Aortic smooth muscle cell (primary cell): ENCODE measurements at places on chromosomes 1 and 21. TPM values are rescaled to one million over a fixed set of nuclear protein-coding genes. Genes with fewer than 3 reads are reported as not detected.

Gene KLF17
- 0.06 and 0.26 TPM in 2 replicates for total RNA-seq

Gene SLX9
- 13.1 and 17.6 TPM in 2 replicates for total RNA-seq

Gene CLCA1
- total RNA-seq: not detected in 2 replicates

Gene ASCL5
- total RNA-seq: not detected in 2 replicates

Gene LGR6
- total RNA-seq: not detected in 2 replicates

Gene GPN2
- 10.8 and 13.2 TPM in 2 replicates for total RNA-seq

Gene F13B
- not detected in 2 replicates for total RNA-seq

Gene TTC24
- not detected in 2 replicates for total RNA-seq

Gene LINGO4
- not detected in 2 replicates for total RNA-seq

Gene CD1B
- not detected in 2 replicates for total RNA-seq

Gene DCDC2B
- total RNA-seq: not detected in 2 replicates

Gene GIPC2
- total RNA-seq: 0.62 and 0.92 TPM in 2 replicates

Gene ZMYND12
- 0.56 and 0.92 TPM in 2 replicates for total RNA-seq

Gene C1orf116
- under 0.01 TPM in 1 of 2 replicates, not detected in the other for total RNA-seq

Gene ZNF593OS
- 0.19 TPM in 1 of 2 replicates, not detected in the other for total RNA-seq

Gene CD244
- total RNA-seq: not detected in 2 replicates

Gene INTS11
- total RNA-seq: 57.1 and 58.8 TPM in 2 replicates

Gene CHODL
- total RNA-seq: 0.25 and 0.26 TPM in 2 replicates

Gene ZNF697
- total RNA-seq: 5.6 and 9.5 TPM in 2 replicates

Gene PDE4B
- total RNA-seq: 37.2 and 127 TPM in 2 replicates

Gene SLC45A1
- 2.2 and 3.0 TPM in 2 replicates for total RNA-seq

Gene ANGPTL3
- not detected in 2 replicates for total RNA-seq

Gene WASF2
- 20.3 and 33.6 TPM in 2 replicates for total RNA-seq

Gene VHLL
- 0.26 TPM in 1 of 2 replicates, not detected in the other for total RNA-seq

Gene OR2L3
- not detected in 2 replicates for total RNA-seq

Gene BRINP3
- total RNA-seq: not detected in 2 replicates

Gene KDF1
- total RNA-seq: not detected in 2 replicates

Gene ATP1A4
- total RNA-seq: not detected in 2 replicates
